Esophagus (tissue), 2 donors: ENCODE measurements at places on chromosomes 2 and 18. TPM values are rescaled to one million over a fixed set of nuclear protein-coding genes. Genes with fewer than 3 reads are reported as not detected.

The DGKD gene
- polyA plus RNA-seq, result 3.3 TPM

The FIGLA gene
- polyA plus RNA-seq, result 0.07 TPM

The STARD7 gene
- polyA plus RNA-seq, result 34.9 TPM

The PREB gene
- 24.1 TPM for polyA plus RNA-seq

The KLHL41 gene
- 0.31 TPM for polyA plus RNA-seq

The SRD5A2 gene
- not detected for polyA plus RNA-seq

The FAM161A gene
- 1.1 TPM for polyA plus RNA-seq

The KCNK3 gene
- 0.16 TPM for polyA plus RNA-seq

The ALPP gene
- polyA plus RNA-seq, result not detected

The CRYBA2 gene
- 0.49 TPM for polyA plus RNA-seq

The CLEC4F gene
- 0.51 TPM for polyA plus RNA-seq

The ING5 gene
- polyA plus RNA-seq, result 15.6 TPM

The CDH2 gene
- 0.38 TPM for polyA plus RNA-seq

The ZFP36L2 gene
- polyA plus RNA-seq, result 64.2 TPM

The ABHD1 gene
- 0.08 TPM for polyA plus RNA-seq

The CD302 gene
- polyA plus RNA-seq, result 3.8 TPM

The TIGD1 gene
- 1.8 TPM for polyA plus RNA-seq

The CHRND gene
- not detected for polyA plus RNA-seq
